ENCODE measurements at places on chromosomes 4 and X.

DNA sequence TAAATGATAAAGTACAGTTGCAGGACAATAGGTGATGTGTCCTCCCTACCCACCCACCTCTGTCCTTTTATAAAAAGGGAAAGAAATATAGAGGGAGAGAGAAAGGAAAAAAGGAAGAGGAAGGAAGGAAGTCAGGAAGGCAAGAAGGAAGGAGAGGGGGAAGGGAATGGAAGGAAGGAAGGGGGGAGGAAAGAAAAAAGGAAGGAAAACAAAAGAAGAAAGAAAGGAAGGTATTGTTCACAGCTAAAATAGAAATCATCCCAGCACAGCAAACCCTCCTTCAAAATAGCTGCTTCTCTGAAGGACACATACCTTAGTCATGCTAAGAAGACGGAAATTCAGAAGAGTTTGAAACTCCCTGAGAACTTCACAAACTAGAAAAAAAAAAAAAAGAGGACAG, 8.4 kb downstream of the NKX6-1 start:
- no peak for DNase-seq

DNA sequence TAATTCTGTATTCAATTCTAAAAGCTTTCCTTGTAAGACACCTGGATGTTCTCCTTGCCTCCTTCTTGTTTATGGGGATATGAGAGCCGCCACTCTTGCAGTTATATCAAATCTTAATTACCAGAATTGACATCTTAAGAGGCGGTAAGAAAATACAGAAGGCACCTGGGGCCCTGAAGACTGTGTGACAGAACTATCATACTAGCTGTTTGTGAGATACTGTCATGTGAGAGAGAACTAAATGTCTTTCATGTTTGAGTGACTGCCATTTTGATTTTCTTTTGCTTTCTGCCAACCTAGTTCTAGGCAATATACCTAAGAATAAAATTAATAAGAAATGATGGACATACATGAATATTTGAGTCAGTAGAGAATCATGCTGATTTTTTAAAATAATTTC, 340.2 kb upstream of the SMIM31 start:
- no peak for DNase-seq

DNA sequence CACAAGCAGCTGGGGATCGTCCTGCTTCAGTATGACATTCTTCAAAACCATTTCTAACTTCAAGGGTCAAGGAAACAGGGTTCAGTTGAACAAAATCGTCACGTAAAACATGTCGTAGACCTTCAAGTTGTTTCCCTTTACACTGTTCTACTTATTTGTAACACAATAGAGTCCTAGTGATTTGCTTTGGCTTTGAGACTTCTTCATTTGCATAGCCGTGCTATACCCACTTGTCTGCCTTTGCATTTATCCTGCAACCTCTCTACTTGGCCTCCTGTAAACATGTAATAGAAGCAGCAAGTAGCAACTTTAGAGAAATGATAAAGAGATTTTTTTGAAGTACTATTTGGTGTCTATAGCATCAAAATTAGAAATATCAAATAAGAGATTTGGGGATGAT, 194.9 kb downstream of the SLC7A11 start:
- no peak for DNase-seq

DNA sequence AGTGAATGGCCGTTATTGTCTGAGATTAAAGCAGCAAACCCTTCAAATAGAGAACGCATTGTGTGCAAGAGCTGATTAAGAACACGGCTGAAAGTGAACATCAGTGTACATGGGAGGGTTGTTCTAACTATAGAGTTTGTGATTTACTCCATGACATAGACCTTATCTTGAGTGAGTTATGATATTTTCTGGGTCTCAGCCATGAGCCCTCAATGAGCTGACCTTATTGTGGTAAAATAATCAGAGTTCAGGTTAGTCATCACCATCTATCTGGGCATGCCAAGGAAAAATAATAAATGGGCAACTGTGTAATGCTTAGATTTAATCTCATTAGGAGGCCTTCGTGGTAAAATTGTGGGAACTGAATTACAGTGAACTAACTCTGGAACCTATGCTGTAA, 33.2 kb upstream of the CLDN24 start:
- no peak for DNase-seq

- no peak for DNase-seq
Observed at GRCh38 chr4:147633113-147633512, 15.9 kb downstream of the TMEM184C start.

- no peak for DNase-seq
Observed at GRCh38 chrX:40971736-40972135, 113.5 kb upstream of the USP9X start.

DNA sequence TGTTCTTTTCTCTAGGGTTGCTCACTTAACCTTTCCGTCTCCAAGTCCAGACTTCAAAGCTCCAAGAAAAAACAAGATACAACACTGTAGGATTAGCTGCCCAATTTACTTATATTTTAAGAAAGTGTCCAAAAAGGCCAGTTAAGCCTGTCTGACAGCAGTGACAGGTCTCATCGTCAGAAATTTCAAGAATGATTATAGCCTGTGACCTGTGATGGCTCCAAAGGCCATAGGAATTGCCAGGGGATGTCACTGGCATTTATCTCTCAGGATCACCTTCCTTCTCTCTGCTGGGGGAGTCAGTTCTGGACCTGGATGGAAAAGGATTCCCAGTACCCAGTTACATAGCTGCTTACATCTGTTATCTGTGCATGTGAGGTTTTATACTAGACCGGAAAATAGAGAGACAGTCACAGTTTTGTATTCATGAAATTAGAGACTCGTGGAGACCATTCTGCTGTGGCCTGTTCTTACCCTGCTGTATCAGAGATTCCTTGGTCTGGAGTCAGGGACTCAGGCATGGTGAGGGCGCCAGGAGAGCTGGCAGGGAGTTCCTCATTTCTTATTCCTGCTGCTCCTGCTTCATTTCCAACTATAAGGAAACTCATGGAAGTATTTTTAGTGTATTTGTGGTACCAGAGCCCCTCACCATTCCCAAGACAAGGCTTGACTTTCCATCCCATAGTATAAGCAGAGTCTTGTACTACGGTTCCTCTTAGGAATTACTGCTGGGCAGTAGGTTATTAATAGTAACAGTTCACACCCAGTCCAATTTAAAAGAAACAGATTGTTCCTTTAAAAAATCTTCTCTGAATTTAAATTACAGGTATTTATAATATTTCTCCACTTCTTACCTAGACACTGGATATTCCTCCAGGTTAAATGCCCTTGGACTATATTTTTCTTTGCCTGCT, 220.8 kb downstream of the SHROOM3 start:
- no peak for DNase-seq

DNA sequence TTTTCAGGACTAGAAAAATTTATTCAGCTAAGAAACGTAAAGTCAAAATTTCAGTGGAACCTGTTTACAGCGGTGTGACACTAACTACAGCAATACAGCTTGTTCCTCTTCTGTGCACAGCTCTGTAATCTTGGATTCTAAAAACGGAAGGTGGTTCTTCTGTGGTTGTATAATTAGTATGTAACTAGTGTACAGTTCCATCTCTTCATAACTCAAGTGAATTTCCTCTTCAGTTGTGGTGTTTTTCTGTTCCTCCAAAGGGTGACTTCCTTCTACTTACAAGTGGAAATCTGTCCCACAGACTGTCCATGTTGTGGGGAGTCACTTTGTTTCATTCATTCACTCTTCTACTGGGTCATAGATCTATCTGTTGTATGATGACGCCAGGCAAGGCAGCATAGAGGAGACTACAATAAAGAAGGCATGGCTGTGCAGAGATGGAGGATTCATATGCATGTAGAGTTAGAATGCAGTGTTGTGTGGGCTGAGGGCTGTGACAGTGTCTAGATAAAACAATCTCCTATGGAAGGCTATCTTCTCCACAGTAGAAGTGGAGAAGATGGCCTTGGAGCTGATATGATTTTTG, 5.4 kb downstream of the DAPP1 start:
- DNase-seq: peak; percentile 16

GRCh38 chr4:123378794-123379193, 17.8 kb upstream of the SPRY1 start:
- DNase-seq: no peak
